Mucosa of descending colon (tissue), 3 donors: ENCODE measurements at places on chromosomes 16 and 17. TPM values are rescaled to one million over a fixed set of nuclear protein-coding genes. Genes with fewer than 3 reads are reported as not detected.

The DLX4 gene
- total RNA-seq: 0.24 TPM

The WFDC1 gene
- total RNA-seq: 7.5 TPM

The CD300LG gene
- 1.3 TPM for total RNA-seq

The ETV4 gene
- 0.70 TPM for total RNA-seq

The ADAP2 gene
- 7.3 TPM for total RNA-seq

GRCh38 chr17:46782250-46782953 lies 36.1 kb downstream of the WNT3 start:
- DNase-seq: peak; percentile 51

GRCh38 chr17:79114458-79115301 lies 40.1 kb downstream of the ENGASE start:
- DNase-seq: no peak

GRCh38 chr16:21227866-21228265 lies 5.6 kb upstream of the ANKS4B start:
- no peak for DNase-seq

- no peak for DNase-seq
These were observed 19.4 kb upstream of the ENDOV start for GRCh38 chr17:80395402-80396151.

DNA sequence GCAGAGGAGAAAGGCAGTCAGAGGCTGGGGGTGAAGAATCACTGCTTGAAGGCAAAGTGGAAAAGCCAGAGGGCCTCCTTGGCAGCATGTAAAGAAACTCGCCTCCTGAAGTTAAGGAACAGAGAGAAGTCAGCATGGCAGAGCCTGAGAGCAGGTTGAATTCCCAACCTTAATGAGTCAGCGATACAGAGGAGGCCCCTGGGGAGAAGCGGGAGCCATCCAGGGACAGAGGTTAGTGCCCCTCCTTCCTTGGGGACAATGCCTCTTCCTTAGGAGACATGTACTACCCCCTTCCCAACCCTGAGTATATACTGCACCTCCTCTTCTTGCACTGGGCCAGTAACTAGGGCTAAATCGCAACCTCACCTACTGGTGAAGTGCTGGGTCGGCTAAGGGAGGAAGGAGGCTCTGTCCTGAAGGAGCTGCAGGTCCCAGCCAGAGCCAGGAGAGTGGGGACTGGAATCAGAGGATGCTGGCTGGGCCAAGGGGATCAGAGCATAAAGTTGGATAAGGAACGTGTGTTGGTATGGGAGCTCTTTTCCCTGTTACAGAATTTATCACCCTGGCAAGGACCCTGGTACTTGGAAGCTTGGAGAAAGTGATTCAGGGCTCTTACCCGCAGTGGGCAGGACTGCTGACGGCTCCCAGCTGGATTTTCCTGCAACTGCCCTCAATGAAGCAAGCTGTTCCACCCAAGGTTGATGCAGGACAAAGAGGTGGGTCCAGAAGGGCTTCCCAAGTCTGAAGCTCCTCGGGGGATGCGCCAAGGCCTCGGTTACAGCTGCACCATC lies 5.4 kb upstream of the AANAT start:
- peak; percentile 31 for DNase-seq

- no peak for DNase-seq
These were observed 55.5 kb downstream of the HS3ST4 start for GRCh38 chr16:25747160-25747758.

DNA sequence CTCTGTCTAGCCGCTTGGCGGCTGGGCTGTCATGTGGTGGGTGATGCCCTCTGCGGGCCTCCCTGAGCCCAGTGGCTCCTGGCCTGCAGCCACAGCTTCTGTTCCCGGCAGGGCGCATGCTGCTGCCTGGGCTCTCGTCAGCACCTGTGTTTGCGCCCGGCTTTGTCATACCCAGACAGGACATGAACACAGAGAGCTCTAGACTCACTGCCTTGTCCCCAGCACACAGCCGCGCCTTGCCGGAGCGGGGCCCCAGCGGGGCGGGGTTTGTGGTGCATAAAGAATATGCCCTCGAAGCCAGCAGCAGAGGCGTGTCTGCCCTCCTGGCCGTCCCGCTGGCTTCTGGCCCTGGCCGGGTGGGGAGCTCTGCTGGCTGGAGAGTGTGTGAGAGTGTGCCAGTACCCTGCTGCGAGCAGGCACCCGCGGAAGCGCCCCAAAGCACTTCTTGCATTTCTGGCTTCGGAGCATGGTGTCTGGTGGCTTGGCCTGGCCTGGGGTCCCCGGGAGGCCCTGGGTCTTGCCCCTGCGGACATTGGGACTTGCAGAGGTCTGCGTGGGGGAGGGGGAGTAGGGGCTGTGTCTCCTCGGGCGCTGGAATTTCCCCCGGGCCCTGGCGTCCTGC lies 14.4 kb downstream of the ASPSCR1 start:
- peak; percentile 92 for DNase-seq
